NCI-H1092 (cell line): ENCODE measurements at places on chromosomes 12 and 14.

DNA sequence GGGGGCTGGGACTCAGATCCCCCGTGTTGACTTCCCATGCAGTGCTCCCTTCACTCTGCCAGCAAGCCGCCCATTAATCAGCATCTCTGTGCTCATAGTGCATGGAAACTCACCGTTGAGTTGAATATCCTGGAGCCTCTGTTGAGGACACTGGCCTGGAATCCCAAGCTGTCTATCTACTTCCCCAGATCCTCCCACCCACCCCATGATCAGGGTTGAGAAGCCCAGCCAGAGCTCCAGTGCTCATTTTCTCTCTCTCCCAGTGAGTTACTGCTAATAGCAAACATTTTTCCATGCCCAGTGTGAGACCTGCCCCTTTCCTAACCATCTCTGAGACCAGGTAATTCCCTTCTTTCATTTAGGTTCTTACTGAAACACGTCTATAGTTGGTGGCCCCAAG lies 88.2 kb downstream of the SLC24A4 start:
- no peak for DNase-seq

- no peak for DNase-seq
Measured at GRCh38 chr12:53190108-53190729, 9.5 kb upstream of the CSAD start.

DNA sequence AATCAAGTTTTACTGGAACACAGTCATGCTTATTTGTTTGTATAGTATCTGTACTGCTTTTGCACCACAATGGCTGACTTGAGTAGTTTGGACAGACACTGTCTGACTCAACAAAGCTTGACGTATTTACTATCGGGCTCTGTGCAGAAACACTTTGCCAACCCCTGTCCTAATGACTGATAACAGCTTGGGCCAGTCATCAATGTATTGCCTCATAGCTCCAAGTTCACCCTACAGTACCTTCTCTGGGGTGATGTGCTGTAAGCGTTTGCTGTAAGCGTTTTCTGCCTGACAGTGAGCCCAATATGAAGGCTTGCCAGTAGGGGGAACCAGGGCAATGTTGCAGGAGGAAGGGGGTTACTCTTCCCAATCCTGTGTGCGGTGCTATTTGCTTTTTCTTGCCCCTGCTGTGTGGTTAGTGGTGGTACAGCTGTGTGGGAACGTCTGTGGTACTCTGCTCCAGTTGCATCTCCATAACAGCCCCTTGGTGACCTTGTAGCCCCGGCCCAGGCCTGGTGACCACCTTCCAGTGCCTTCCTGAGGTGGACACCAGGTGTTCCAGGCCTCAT lies 5.4 kb upstream of the CCDC177 start:
- peak; percentile 43 for DNase-seq

- DNase-seq: peak; percentile 34
Measured at GRCh38 chr12:119692997-119693396, 25.1 kb downstream of the PRKAB1 start.

- no peak for DNase-seq
Measured at GRCh38 chr14:29918981-29919380, 8.7 kb downstream of the PRKD1 start.

- no peak for DNase-seq
Measured at GRCh38 chr14:104105071-104105821, 19.7 kb downstream of the ASPG start.

GRCh38 chr12:18250313-18250916 lies 10.9 kb upstream of the PIK3C2G start:
- DNase-seq: peak; percentile 63

- no peak for DNase-seq
Measured at GRCh38 chr14:89828471-89829165, 125.9 kb downstream of the EFCAB11 start.
